C1 segment of cervical spinal cord (tissue), 14 donors: ENCODE measurements at places on chromosomes 6 and 20.

DNA sequence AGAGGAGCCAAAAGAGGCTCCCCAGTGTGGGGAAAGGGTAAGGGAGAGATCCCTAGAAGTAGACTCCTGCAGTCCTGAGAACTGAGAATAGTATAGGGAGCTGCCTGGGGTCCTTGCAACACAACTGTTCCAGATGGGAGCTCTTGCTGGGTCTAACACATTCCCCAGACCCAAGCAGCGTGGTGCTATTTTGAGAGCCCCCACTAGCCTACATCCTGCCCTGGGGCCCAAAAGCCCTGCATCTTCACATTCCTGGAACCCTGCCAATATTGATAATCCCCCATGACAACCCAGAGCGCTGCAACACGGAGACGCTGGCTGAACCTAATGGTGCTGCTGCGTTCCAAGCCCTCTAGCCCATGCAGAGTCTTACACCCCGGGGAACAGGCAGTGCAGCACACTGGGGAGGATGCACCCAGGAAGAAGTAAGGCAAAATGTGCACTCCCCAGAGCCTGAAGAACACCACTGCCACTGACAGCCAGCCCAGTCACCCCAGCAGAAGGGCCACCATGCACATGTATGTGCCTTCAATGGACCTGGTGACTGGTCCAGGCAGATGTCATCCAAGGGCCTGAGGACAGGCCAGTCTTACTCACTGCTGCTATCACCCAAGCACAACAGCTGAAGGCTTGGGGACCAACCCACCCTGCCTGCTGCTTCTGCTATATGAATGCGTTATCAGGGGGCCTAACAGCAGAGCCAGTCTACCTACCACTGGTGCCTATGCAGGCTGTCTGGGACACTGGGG, 7.0 kb upstream of the RNF217 start:
- DNase-seq = no peak

DNA sequence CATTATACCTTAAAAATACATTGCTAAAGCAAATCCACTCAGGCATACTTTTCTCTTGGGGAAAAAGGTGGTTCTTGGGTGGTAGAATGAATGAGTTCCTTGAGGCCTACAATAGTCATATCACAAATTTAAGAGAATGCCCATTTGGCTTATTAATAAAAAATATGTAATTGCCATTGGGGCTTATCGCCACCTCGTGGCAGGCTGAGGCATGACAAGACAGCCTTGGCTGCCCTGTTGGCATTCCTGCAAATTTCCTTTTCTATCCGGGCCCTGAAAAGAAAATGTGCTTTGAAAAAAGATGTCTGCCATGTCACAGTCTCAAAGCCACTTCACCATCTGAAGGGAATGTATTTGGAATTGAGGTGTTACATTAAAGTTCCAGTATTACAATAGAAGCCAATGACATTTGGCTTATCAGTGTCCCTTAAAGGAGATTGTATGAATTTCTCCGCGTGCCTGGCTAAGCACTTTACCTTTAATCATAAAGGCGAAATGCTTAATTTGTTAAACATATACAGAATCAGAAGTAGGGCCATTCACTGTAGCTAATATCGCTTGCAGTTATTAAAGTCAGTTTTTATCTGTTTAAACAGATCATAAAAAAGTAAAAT, 188.3 kb upstream of the ZFP64 start:
- DNase-seq = no peak

GRCh38 chr20:61932711-61933480, 132.8 kb downstream of the TAF4 start:
- DNase-seq = no peak

GRCh38 chr6:110944681-110945151, 13.8 kb upstream of the GTF3C6 start:
- no peak for DNase-seq

DNA sequence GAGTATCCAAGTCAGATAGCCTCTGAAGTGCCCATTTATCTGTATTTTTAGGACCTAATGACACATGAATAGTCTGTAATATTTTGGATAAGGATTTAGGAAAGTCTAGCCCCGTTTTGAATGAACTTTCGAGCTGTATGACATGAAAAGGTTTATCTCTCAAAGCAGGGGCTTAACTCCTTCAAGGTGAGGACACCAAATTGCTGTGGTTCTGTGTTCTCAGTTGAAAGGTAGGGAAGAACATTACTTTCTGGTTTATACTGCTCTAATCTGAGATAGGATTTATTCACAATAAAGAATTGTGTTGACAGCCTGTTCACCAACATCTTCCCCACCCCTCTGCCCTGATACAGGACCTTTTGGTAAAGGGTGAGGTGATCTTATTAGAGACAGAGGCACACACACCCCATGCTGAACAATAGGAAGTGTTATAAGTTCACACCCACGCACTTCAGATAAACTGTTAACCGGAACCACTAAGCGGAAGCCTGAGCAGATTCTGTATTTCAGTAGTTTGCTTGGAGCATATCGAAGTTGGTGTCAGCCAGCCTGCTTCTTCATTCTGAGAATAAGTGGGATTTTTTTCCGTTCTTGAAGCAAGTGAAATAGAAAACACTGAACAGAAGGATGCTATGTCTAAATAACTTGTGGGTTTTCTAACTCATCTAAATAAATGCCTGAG, 223.3 kb downstream of the TMEM242 start:
- DNase-seq = no peak

GRCh38 chr6:1242446-1242845, 69.5 kb upstream of the FOXQ1 start:
- DNase-seq = no peak

DNA sequence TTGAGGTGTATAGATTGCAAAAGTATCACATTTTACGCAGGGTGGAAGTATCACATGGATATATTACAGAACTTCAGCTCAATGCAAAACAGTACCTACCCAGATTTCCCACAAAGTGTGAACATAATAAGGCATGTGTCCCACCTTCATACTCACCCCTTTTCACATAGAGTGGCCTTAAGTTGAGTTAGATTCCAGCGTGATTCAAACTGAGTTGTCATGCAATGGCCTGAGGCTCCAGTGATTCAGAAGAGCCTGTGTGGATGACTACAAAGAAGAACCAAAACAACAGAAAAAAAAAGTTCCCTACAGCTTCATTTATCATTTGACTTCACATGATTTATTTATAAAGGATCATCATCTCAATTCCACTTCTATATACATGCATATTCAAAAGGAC, 309.7 kb downstream of the SLC35F1 start:
- DNase-seq = no peak

GRCh38 chr6:149723771-149724417, 6.0 kb upstream of the LATS1 start:
- peak; percentile 3 for DNase-seq

DNA sequence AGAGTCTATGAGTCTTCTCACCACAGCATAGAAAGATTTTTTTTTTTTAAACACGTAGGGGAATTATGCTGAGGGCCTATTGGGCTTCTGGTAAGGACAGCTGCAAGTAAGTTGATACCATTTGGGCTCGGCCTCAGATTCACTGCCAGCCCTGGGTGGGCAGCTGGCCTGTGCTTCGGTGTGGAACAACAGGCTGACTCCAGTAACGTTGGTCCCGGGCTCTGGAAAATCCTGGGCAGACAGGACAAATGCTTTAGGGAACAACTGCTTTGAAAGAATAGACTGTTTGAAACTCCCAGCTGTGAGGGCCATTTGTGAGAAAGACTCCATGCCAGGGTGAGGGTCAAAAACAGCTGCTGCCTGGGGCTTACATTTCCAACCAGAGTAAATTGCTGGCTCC, 366.5 kb downstream of the QKI start:
- no peak for DNase-seq

DNA sequence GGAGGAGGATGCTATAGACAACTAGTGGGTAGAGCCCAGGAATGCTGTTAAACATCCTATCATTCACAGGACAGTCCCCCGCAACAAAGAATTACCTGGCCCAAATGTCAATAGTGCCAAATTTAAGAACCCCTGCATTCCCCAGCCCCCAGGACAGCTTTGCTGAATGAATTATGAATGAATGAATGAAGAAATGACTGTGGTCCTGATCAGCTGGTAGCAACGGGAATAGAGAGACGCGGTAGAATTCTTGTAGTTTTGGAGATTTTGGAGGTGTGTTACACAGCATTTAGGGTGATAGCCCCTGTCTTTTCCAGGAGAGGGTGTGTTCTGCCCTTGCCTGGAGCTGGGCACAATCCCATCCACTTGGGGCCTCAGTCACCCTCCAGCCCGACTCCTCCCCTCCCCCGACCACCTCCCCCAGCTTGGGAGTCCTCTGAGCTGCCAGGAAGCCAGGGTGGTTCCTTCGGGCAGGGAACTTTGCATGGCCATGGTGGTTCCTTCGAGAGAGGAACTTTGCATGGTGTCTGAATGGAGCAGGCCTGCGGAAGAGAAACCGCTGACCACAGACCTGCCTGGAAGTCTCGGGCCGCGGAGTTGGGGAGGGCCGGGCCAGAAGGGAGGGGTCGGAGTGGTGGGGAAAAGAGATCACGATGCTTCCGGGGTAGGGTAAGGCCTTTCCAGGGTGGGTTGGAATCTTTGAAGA, 1.0 kb upstream of the HCK start:
- DNase-seq = no peak

- DNase-seq = no peak
Measured at GRCh38 chr20:58626051-58626450, 25.0 kb upstream of the STX16 start.

GRCh38 chr6:132684272-132684671, 25.3 kb upstream of the TAAR1 start:
- no peak for DNase-seq

- no peak for DNase-seq
Measured at GRCh38 chr6:45699663-45700062, 316.0 kb downstream of the CLIC5 start.

DNA sequence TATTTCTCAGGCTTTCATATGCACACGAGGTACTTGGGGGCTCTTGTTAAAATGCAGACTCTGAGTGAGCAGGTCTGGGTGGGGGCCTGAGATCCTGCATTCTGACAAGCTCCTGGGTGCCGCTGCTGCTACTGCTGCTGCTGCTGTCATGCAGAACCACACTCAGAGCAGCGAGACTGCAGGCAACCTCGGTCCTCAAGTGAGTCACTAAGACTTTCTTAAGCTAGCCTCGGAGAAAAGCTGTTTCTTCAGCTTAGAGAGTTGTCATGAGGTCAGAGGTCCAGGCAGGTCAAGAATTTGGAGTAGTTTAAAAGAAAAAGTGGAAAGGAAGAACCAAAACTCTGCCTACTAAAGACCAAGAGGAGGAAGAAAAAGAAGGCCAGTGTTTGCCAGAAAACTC, 92.9 kb downstream of the SPTLC3 start:
- no peak for DNase-seq

- no peak for DNase-seq
Measured at GRCh38 chr6:134830940-134831339, 119.0 kb downstream of the ALDH8A1 start.

- no peak for DNase-seq
Measured at GRCh38 chr6:155089746-155090145, 94.6 kb downstream of the TIAM2 start.

GRCh38 chr6:166579237-166579850, 7.1 kb downstream of the RAMACL start:
- DNase-seq = no peak

DNA sequence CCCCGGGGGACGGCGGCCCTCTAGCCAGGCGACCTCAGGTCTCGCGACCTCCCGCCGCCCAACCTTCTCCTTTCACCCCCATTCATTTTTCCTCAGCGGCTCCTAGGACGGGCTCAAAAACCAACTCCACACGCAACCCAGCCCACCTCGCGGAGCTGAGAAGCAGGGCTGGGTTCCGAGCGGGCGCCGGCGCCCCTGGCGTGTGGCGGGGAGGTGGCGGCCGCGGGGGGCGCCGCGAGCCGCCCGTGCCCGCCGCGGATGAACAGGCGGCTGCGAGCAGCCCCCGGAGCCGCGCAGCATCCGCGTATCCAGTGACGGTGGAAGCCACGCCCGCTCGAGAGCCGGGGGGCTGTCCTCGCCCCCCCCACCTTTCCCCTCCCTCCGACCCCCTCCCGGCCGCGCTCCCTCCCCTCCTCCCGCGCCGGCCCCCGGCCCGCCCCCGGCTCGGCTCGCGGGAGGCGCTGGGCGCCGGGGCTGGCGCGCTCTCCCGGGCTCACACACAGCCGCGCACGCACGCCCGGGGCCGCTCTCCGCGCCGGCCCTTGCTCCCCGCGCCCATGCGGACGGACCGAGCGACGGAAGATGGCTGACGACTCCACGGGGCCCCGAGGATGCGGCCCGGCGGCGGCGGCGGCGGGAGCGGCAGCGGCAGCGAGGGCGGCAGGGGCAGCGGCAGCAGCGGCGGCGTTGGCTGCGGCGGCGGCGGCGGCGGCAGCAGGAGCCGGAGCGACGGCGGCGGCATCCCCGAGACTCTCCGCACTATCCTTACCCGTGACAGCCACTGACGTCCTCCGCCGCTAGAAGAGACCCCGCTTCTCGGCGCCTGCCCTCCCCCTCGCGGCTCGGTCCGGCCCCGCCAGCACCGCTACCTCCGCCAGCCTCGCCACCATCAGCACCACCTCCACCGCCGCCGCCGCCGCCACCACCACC, at the start of gene SOBP:
Gene SOBP (plus strand): TSS at position 482 of the 930 bp plus-strand sequence. CDS start 500 bp downstream, outside the sequence.
- peak; percentile 67 for DNase-seq

- no peak for DNase-seq
Measured at GRCh38 chr6:100886076-100886475, 4.9 kb upstream of the ASCC3 start.

- no peak for DNase-seq
Measured at GRCh38 chr20:14142964-14143627, 147.8 kb downstream of the MACROD2 start.

DNA sequence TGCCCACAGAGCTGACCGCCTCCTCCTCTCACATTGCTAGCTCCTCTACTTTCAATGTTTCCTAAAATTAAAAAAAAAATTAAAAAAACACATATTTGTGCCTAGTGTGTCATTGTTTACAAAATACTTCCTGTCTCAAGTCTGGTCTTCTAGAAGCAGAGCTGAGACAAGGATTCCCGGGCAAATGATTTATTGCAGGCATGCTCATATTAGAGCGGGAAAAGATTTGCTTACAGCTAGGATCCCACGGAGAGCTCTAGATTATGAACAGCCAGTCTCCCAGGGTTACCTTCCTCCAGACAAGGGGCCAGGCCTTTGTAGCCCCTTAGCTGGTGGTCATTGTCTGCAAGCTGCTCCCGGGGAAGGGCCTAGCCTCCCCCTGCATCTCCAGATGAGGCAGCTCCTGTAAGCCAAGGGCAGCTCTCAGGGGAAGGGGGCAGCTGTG, 9.4 kb downstream of the PACSIN1 start:
- no peak for DNase-seq

- DNase-seq = no peak
Measured at GRCh38 chr20:29325304-29325640, 1932.2 kb upstream of the DEFB115 start.

- no peak for DNase-seq
Measured at GRCh38 chr6:155155787-155156447, 107.9 kb upstream of the CLDN20 start.

DNA sequence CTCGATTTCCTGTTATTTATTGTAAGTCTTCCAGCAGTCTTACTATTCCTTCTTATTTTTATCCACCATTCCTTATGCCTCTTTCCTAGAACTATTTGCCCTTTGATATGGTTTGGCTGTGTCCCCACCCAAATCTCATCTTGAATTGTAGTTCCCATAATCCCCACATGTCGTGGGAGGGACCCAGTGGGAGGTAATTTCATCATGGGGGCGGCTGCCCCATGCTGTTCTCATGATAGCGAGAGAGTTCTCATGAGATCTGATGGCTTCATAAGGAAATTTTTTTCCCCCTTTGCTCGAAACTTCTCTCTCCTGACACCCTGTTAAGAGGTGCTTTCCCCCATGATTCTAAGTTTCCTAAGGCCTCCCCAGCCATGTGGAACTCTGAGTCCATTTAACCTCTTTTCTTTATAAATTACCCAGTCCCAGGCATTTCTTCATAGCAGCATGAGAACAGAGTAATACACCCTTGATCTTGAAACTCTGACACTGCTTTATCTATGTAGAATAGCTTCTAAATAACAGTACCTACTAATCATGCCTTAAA, 48.8 kb downstream of the PLN start:
- DNase-seq = no peak

GRCh38 chr6:49937017-49937416, 26.9 kb downstream of the DEFB114 start:
- no peak for DNase-seq
